Thymus (tissue), 14 donors: ENCODE measurements at places on chromosomes 5 and 9. TPM values are rescaled to one million over a fixed set of nuclear protein-coding genes. Genes with fewer than 3 reads are reported as not detected.

DNA sequence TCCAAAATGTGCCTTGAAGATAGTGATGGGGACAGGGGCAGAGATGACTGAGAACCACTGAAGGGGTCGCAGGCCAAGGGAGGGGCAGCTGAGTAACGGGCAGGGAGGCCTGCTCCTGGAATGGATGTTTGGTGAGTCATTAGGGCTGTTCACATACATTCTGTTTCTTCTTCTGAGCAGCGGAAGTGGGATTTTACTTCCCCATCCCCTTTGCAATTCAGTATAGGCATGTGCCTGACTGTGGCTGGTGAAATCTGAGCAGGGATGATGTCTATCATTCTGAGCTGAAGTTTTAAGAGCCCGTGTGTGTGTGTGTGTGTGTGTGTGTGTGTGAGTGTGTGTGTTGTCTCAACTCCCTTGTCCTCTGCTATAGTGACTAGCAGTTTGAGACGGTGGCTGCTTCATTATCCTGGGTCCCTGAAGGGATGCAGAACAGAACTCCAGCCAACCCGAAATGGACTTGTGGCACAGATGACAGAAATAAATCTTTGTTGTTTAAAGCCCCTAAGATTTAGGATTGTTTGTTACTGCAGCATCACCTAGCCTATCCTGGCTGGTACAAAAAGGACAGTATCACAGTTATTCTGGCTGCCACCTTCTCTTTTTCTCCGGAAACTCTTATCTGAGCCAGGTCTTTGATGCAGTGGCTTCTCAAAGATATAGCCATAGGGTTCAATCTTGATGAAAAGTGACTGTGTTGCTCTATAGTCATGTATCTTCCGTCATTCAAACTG is 29.2 kb upstream of the TGFBI start:
- no peaks in the 10 kb centered on the region for H3K36me3 ChIP-seq
- DNase-seq = no peak
- H3K27me3 ChIP-seq = no peaks in the 10 kb centered on the region

- no peak for DNase-seq
- no peak overlapping the region for H3K4me3 ChIP-seq
- no peaks in the 10 kb centered on the region for H3K36me3 ChIP-seq
- H3K4me1 ChIP-seq = no peaks in the 10 kb centered on the region
- no peaks in the 10 kb centered on the region for H3K27me3 ChIP-seq
These were observed 911.2 kb downstream of the EFNA5 start for GRCh38 chr5:106759581-106759980.

FGF18 gene
- 0.82 TPM for polyA plus RNA-seq

DNA sequence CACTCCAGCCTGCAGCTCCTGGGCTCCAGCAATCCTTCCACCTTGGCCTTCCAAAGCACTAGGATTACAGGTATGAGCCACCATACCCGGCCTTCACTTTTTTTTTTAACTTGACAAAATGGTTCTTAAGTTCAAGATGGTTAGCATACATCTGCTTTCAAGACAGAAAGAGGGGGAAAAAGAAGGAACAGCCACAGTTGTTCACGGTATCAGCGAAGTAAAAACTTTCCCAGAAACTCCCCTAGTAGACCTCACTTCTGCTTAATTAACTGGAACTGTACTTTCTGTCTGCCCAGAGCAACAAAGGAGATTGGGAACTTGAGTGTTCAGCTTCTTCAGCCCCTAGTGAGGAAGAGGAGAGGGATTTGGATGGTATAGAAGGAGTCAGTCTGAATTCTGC is 116.7 kb downstream of the UGCG start:
- H3K4me3 ChIP-seq = no peak overlapping the region
- no peaks in the 10 kb centered on the region for H3K4me1 ChIP-seq
- H3K27me3 ChIP-seq = no peaks in the 10 kb centered on the region
- H3K36me3 ChIP-seq = no peaks in the 10 kb centered on the region
- no peak for DNase-seq

DNA sequence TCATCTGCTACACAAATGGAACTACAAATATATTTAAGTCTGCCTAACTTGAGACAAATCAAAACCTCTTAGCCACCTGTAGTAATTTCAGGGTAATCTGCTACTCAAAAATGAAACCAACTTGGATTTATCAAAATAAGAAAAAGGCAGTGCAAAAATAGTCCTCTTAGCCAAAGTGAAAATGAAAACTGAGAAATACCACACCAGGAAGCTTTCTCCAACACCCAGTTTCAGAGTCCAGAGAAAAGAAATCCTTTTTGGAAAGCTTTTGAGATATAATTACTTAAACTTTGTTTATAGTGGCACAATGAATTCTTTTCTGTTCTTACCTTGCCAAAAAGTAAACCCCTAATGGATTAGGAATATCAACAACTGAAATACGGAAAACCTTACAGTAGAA is 990.4 kb downstream of the EFNA5 start:
- H3K4me3 ChIP-seq = no peak overlapping the region
- no peak for DNase-seq
- no peaks in the 10 kb centered on the region for H3K36me3 ChIP-seq
- no peak overlapping the region for H3K27ac ChIP-seq

DNA sequence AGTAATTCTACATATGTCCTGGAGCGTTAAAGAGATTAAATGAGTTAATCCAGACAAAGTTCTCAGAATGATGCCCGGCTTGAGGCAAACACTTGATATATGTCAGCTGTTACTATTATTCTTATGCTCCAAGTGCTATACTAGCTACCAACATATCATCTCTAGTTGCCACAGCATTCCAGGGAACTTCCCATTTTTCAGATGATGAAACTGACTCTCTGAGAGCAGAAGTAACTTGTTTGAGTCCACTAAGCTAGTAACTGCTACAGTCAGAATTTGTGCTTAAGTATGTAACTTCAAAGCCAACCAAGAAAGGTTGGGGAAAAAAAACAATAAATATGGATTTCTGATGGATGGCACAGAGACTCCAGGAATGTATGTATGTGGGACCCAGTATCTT is 98.1 kb downstream of the CDK5RAP2 start:
- H3K36me3 ChIP-seq = peaks cover 56% of the 10 kb centered on the region
- no peak overlapping the region for H3K4me3 ChIP-seq
- no peak overlapping the region for H3K27ac ChIP-seq
- DNase-seq = no peak
- no peaks in the 10 kb centered on the region for H3K4me1 ChIP-seq

DNA sequence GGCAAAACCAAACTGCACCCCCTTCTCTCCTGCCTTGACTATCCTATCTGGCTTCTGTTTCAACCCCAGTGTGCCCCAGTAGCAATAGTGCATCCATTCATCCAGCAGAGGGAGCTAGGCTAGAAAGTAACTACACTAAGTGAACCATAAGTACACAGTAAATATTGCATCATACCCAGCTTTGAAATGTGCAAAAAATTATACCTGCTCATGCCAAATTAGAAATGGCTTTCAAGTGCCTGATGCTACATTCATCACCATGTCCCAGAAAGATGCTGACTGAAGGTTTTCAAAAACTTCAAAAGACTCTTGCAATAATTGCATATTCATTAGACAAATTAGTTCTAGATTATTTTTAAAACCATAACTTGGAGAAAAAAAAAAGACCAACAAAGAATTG is 153.5 kb downstream of the PRELID2 start:
- peak; percentile 50 for DNase-seq
- no peaks in the 10 kb centered on the region for H3K36me3 ChIP-seq
- no peak overlapping the region for H3K4me3 ChIP-seq
- H3K27me3 ChIP-seq = no peaks in the 10 kb centered on the region
- no peak overlapping the region for H3K27ac ChIP-seq

GRCh38 chr9:129054163-129054851 is 17.9 kb downstream of the MIGA2 start:
- H3K27ac ChIP-seq = no peak overlapping the region
- DNase-seq = no peak
- H3K4me1 ChIP-seq = no peaks in the 10 kb centered on the region
- H3K36me3 ChIP-seq = peaks cover 48% of the 10 kb centered on the region
- no peaks in the 10 kb centered on the region for H3K27me3 ChIP-seq

GRCh38 chr5:17143335-17143734 is 74.1 kb upstream of the BASP1 start:
- no peaks in the 10 kb centered on the region for H3K36me3 ChIP-seq
- no peak for DNase-seq
- H3K4me3 ChIP-seq = no peak overlapping the region
- H3K27me3 ChIP-seq = no peaks in the 10 kb centered on the region
- no peak overlapping the region for H3K27ac ChIP-seq
